CD8-positive, alpha-beta memory T cell (primary cell): ENCODE measurements at places on chromosomes 12 and 14. TPM values are rescaled to one million over a fixed set of nuclear protein-coding genes. Genes with fewer than 3 reads are reported as not detected.

The LRRC9 gene
- not detected for total RNA-seq

The KCNC2 gene
- total RNA-seq: not detected

The SSPN gene
- not detected for total RNA-seq

The REM2 gene
- total RNA-seq: 0.33 TPM

The RNASE4 gene
- not detected for total RNA-seq

The BEST3 gene
- total RNA-seq: not detected

The TUBA1A gene
- 70.4 TPM for total RNA-seq

The DEPDC4 gene
- 1.2 TPM for total RNA-seq

The KRT2 gene
- total RNA-seq: not detected

The DPF3 gene
- total RNA-seq: 0.62 TPM
